Activated T-helper 9 cell treated with anti-CD3 and anti-CD28 coated beads, Interleukin-2, amount 50 U/mL, for 16 hours (primary cell): ENCODE measurements at places on chromosomes 12 and 14.

GRCh38 chr12:52364061-52364460, 3.2 kb downstream of the KRT85 start:
- no peak for DNase-seq

DNA sequence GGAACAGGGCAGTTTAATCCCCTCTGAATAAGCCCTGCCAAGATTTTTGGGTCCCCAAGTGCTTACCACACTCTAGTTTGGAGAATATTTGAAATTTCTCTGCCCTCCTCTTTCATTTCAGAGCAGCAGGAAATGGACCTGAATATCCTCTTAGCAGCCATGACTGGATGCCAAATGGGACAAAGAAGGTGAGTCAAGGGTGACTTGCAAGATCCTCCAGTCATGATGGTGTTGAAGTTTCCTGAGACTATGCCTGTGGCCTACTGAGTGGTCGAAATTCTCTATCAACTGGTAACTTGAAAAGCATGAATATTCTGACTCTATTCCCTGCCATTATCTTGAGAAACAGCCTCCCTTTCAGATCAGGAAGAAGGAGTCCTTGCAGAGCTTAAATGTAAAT, 1674.7 kb upstream of the SEL1L start:
- no peak for DNase-seq

- DNase-seq = no peak
These were observed 65.1 kb downstream of the SLC6A12 start for GRCh38 chr12:148676-149416.

DNA sequence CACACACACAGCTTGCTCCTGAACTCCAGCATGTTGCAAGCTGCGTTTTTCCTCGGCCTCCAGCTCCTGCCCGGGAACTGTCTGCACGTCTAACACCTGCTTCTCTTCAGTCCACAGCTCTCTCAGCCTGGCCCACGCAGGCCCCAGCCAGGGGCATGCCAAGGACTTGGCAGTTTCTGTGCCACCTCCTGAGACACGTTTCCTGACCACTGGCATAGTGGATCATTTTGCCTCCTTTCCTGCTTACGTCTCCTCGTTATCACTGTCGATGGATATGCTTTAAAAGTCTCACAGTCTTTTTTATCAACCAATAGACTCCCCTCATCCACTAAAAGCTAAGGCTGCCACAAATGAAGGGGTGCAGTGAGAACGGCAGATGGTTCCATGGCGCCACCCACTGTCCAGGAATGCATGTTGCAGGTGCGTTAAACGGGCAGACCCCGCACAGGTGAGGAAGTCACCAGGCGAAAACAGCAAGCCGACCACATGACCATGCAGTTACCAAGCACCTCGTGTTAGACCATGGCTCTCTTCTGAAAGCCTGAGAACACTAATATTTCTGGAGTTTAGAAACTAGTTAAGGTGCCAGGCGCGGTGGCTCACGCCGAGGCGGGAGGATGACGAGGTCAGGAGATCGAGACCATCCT, 14.7 kb upstream of the TEAD4 start:
- DNase-seq = peak; percentile 19

DNA sequence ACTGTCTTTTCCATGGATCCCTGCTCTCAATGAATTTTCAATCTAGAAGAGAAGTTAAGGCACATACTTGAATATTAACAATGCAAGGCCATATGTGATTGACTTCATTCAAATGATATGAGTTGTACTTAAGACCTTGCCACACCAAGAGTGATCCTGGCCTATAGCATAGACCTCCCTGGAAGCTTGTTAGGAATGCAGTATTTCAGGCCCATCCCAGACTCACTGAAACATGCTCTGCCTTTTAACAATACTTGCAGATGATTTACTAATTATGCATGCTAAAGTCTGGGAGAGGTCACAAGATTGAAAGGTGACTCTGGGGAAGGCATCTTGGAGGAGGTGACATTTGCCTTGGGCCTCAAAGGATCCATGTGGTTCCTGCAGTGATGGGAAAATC, 43.2 kb downstream of the RFX4 start:
- no peak for DNase-seq

- DNase-seq = no peak
These were observed 24.9 kb downstream of the FCF1 start for GRCh38 chr14:74737753-74738325.
